CD14-positive monocyte (primary cell): ENCODE measurements at places on chromosomes 5 and 9. TPM values are rescaled to one million over a fixed set of nuclear protein-coding genes. Genes with fewer than 3 reads are reported as not detected.

Gene OLFML2A
- polyA plus RNA-seq, result 0.03 TPM

Gene GRXCR2
- not detected for polyA plus RNA-seq

Gene PKD2L2
- 0.08 TPM for polyA plus RNA-seq

Gene FAM221B
- polyA plus RNA-seq, result 0.11 and 0.63 TPM in 2 replicates

- no peak for DNase-seq
Observed at GRCh38 chr5:128825826-128826225, 139.5 kb upstream of the SLC27A6 start.

DNA sequence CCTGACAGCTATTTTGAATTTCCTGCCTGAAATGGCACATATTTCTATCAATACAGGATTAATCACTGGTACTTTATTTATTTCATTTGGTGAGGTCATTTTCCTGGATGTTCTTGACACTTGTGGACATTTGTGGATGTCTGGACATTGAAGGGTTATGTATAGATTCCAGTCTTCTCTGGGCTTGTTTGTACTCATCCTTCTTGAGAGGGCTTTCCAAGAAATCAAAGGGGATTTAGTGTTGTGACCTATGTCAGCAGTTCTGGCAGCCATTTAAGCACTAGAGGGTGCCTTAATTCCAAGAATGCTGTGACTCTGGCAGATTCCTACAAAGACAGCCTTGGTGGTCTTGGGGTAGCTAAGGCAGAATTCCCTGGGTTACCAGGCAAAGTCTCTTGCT, 259.7 kb downstream of the CSNK1G3 start:
- DNase-seq, result no peak

DNA sequence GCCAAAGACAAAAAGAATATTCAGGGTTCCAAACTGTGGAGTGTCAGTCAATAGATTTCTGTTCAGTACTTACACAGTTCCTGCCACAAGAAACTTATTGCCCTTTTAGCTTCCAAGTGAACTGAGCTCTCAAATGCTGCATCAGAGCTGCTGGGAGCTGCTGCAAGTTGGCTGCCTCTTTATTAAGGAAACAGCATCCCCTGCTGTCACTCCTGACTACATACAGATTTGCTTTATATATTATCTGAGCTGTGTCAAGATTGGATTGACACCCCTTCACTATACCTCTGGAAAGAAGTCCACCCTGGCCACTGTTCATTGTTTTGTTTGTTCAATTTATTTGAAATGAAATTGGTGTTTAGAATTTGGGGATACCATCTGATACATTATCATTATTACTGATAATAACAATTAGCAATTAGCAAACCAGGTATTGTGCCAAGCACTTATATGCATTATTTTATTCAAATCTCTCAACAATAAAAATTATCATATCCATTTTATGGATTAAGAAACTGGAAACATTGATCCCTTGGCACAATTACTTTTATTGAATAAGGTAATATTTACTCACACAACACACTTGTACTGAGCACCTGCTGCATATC, 16.4 kb upstream of the C5orf58 start:
- peak; percentile 12 for DNase-seq

DNA sequence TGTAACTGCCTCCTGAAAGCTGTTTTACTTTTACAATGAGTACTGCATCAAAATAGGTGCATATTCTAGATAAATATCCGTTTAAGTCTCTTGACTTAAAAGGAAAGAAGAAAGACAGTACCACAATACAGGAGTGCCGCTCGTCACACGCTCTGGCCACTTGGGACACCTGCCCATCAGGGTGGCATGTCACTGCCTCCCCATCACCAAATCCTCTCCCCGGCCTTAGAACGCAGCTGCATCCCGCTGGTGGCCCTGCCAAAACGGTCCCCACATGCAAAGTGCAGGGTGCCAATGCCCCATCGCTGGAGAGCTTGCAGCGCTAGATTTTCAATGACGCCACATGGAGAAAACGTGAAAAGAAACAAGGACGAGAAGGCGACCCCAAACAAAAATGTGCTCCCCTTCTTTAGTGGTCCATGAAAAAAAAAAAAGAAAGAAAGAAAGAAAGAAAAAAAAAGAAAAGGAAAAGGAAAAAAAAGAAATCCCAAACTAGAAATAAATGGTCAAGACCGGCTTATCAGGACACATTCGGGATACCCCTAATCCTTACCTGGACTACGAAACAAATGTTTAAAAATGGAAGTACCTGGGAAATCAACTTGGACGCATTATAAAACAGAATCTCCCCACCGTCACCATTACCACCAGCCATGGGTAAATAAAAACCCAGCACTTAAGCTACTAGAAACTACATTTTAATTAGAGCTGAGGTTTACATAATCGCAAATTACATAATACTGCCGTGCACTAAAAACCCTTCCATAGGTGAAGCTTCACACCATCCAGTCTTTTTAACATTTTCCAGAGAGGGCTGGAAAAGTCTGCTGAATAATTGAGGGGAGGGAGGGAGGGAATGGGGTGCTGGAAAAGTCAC, 1.0 kb downstream of the ANKH start:
- DNase-seq, result no peak

- DNase-seq, result no peak
Observed at GRCh38 chr5:149792540-149793255, 62.6 kb downstream of the PPARGC1B start.

DNA sequence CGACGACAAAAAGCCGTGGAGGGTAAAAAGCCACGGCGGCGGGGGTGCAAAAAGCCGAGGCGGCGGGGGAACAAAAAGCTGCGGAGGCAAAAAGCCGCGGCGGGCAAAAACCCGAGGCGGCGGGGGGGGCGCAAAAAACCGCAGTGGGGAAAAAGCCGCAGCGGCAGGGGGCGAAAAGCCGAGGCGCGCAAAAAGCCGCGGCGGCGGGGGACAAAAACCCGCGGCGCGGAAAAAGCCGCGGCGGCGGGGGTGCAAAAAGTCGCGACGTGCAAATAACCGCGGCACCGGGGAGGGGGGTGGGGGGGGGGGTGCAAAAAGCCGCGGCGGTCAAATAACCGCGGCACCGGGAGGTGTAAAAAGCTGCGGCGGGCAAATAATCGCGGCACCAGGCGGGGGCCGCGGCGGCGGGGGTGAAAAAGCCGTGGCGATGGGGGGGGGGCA, 511.5 kb downstream of the FOXD4L5 start:
- DNase-seq, result no peak

- DNase-seq, result no peak
Observed at GRCh38 chr9:128393145-128393775, 22.1 kb downstream of the URM1 start.

DNA sequence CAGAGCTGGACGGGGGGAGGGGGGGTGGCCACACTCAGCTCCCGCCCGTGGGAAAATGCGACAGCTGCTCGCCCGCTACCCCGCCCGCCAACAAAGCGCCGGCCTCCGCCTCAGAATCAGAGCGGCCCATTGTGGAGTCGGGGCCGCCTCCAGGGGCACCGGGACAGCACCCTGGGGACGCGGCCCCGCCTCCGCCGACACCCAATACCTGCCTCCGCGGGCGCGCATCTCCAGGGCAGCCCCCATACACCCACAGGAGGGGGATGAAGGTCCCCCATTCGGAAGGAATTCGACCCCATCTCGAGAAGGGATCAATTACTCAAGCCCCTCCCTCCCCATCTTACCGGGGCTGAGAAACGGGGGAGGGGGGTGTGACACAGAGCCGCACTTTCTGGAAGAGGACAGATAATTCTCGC, 1.3 kb downstream of the NOTCH1 start:
- no peak for DNase-seq

DNA sequence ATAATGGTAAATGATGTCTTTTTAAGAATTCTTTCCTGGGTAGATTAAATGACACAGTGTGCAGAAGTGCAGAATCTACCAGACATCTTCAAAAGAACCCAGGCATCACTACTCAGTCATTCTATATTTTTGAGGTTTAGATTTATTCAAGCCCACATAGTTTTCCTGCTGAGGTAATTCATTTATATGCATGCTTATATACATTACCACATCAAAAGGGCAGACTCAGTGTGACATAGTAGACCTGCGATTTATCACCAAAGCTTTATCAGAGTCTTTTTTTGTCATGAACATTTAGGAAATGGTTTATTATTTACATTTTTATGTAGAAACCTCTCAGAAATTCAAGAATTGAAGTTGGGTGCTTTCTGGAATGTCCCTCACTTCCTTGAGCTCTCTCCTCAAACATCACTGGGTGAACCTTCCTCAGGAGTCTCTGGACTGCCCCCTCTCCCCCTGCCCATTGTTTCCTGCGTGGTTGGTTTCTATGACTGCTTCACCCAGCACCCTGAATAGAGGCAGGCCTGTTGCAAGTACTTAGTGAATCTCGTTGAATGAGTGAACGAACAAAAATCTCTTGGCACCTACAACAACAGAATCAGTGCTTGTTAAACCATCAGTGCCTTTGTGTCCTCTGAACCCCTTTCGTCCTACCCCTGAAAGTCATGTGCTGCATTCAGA, 42.5 kb downstream of the ADAMTS16 start:
- DNase-seq, result no peak

DNA sequence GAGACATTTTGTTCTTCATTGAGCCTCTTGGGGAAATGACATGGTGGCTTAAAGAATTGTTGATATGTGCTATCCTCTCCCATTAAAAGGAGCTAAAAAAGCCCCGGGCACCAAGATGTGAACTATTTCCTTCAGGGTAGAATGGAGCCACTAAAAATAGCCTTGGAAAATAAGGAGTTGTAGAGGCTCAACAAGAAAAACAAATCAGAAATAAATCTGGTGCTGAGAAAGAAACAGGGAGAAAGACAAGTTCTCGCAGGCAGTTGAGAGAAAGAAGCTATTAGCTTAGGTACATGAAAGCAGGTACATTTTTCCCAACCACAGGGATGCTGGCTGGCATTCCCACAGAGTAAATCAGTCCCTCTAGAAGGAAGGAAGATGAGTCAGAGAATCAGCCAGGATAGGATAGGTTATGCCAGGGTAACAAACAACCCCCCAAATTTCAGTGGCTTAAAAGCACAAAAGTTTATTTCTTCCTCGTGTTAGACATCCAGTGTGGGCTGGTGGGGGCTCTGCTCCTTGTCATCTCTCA, 134.6 kb upstream of the ADRA1B start:
- no peak for DNase-seq

DNA sequence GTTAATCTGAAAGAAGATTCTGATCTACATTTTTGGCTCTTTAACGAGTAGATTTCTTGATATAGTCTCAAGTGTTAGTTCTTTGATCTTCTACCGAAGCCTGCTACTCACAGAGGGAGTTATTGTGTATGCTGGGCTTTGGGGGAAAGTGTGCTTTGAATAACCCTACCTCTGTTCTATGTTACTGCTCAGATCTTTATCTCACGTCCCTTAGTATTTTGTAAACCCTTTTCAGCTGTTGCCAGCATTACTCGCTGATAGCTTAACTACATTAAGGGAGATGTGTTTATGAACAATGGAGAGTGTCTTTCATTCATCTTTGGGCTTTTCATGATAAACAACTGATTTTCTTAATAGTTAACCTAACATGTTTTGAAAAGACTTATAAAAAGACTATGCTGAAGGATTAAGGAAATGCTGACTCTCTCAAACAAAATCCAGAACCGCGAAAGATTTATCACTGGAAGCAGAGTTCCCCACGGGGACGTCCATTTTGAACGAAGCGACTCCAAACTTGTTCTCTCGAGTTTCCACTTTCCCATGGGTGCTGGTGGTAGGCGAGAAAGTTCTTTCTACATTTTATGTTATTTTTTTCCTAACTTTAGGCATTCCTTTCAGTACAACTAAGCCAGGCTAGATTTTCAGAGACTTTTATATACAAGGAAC, 27.9 kb upstream of the ALDH1A1 start:
- DNase-seq, result no peak

DNA sequence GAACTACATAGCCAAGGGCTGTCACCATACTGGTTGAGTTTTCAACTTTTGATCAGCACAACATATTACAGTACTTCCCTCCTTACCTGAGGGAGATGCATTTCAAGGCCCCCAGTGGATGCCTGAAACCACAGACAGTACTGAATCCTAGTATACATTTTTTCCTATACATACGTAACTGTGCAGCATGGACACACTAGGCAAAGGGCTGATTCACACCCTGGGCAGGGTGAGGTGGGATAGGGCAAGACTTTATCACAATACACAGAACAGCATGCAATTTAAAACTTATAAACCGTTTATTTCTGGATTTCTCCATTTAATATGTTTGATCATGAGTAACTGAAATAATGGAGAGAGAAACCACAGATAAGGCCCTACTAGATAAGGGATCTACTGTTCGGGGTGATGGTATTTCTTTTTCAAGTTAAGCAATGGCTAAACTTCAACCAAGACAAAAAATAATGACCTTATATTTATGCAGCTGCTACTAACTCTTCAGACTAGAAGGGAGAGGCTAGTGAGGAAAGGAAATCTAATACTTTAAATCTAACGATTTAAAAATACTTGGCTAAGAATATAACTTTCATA, 186.9 kb upstream of the GNA14 start:
- no peak for DNase-seq

DNA sequence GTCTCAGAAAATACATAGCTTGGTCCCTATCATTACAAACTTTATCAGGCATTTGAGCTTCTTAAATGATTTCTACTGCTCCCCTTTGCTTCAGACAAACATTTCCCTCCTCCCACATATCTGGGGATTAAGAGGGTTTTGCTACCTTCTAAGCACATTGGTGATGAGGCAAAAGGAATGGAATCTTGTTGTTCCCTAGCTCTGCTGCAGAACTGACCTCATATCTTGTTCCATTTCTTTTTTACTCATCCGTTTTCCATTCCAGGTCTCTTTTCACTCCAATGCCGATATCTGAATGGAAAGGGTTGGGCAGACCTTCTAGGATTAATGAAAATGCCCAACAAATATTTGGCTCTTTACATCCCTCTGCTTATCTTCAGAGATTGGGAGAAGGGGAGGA, 444.6 kb downstream of the ZNF608 start:
- no peak for DNase-seq

GRCh38 chr5:671459-672328, 21.5 kb downstream of the TPPP start:
- DNase-seq, result peak; percentile 25

DNA sequence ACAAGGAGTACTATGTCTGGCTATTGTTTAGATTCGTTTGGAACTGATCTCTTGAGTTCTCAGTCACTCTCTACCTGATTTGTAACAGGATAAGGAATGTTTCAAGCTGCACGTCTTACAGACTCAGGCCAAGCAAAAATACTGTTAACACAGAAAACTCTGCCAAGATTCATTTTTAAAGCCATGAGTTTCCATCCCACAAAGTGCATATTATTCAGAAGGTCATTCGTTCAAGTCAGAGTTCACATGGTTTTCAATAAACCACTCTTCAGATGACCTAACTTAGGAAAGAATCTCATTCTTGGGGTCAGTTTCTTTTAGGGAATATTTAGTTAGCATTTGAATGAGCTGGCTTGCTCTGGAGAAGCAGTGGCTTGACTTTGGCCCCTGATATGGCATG, 49.3 kb downstream of the F2R start:
- DNase-seq, result no peak

DNA sequence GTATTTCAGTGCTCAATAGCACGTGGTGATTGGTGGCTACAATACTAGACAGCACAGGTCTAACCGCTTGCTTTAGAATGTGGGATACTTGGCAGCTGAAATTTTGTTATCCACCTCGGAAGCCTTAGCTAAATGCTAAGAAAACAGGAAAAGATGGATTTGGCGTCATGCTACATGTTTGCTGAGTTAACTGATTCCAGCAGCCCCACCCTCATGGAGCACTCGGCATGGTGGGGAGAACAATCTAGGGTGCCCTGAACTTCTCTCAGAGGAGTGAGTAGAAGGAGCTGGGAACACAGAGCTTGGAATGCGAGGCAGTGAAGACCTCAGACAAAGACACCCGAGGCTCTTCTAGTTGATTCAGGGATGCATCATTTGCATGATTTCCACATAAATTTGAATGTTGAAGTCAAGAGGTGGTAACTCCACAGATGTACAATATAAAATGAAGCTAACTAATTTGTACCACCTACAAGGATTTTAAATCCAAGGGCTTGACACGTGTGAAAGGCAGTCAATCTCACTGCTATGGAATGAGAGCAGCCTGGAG, 145.1 kb upstream of the FSTL4 start:
- DNase-seq, result no peak
